ENCODE measurements at places on chromosomes 7 and 10.

GRCh38 chr7:73364006-73364728 lies 36.2 kb downstream of the FKBP6 start:
- DNase-seq = no peak

GRCh38 chr10:107814865-107815487 lies 650.5 kb upstream of the SORCS1 start:
- peak; percentile 36 for DNase-seq

- no peak for DNase-seq
Measured at GRCh38 chr10:93468461-93469213, 13.5 kb downstream of the MYOF start.

- DNase-seq = no peak
Measured at GRCh38 chr7:1662767-1663166, 7.3 kb upstream of the ELFN1 start.

DNA sequence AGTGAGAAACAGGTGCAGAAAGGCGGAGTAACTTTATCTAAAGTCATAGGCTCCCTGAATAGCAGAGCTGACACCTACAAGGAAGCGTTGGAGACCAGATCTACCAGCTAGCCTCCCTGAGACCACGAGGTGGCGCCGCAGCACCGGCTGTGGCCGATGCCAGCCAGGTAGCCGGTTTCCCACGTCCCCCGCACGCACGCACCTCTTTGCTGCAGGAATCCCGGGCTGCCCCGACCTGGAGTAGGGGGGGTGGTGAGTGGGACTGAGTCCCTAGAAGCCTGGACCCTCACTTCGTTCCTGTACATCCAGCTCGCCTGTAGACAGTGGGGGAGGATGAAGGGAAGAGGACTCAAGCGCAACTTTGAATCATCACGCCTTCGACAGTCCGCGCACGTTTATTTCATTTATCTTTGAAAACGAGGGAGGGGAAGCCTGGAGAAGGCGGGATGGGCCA lies 3.7 kb downstream of the ELOVL3 start:
- DNase-seq = peak; percentile 94

GRCh38 chr7:82319674-82320118 lies 123.9 kb downstream of the CACNA2D1 start:
- no peak for DNase-seq

- no peak for DNase-seq
Measured at GRCh38 chr7:99648843-99649242, 31.0 kb downstream of the CYP3A5 start.

- no peak for DNase-seq
Measured at GRCh38 chr7:140923358-140924006, 1.2 kb downstream of the BRAF start.

- no peak for DNase-seq
Measured at GRCh38 chr10:53395449-53395848, 622.9 kb upstream of the MBL2 start.

- DNase-seq = no peak
Measured at GRCh38 chr10:25753776-25754175, 180.3 kb upstream of the MYO3A start.
